Astrocyte (in vitro differentiated cells and primary cell): ENCODE measurements at places on chromosomes 7 and 10. TPM values are rescaled to one million over a fixed set of nuclear protein-coding genes. Genes with fewer than 3 reads are reported as not detected.

- no peak for DNase-seq
These were observed 32.0 kb downstream of the ADAP1 start for GRCh38 chr7:922334-923107.

- DNase-seq: peak; percentile 29
These were observed 177.0 kb downstream of the AUTS2 start for GRCh38 chr7:69775231-69775771.

- DNase-seq: no peak
These were observed 94.0 kb upstream of the LANCL2 start for GRCh38 chr7:55271069-55271626.

DNA sequence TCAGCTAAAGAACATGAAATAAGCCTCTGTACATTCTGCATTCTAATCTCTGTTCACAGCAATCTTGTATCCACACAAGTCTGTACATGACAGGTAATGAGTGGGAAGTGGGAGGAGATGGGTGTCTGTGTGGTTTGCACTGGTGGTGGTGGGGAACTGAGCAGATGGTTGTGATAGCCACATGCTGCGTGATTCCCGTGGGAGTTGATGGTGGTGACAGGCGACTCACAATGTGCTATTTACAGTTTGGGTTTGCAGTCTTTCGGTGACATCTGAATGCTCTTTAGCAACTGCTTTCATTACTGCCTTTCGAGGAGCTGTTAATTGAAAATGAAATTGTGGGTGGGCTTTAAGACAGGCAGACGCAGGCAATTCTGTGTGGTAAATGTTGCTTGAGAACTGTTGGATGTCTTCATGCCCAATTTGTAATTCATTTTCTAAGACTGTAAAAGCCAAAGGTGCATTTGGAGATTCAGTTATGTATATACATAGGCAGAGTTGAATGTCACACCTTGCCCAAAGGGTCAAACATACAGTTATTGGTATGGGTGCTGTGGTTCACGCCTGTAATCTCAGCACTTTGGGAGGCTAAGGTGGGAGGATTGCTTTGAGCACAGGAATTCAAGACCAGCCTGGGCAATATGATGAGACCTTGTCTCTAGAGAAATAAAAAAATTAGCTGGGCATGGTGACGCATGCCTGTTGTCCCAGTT lies 308.2 kb downstream of the AUTS2 start:
- DNase-seq: peak; percentile 29

Gene MYL10
- 0.73 and 2.8 TPM in 2 replicates for total RNA-seq

- peak; percentile 50 for DNase-seq
These were observed 177.2 kb downstream of the FANK1 start for GRCh38 chr10:126073606-126074005.

Gene ZPBP
- total RNA-seq: not detected in 2 replicates

Gene IKZF1
- 0.60 and 0.86 TPM in 2 replicates for total RNA-seq
